ENCODE measurements at places on chromosomes 12 and 14.

DNA sequence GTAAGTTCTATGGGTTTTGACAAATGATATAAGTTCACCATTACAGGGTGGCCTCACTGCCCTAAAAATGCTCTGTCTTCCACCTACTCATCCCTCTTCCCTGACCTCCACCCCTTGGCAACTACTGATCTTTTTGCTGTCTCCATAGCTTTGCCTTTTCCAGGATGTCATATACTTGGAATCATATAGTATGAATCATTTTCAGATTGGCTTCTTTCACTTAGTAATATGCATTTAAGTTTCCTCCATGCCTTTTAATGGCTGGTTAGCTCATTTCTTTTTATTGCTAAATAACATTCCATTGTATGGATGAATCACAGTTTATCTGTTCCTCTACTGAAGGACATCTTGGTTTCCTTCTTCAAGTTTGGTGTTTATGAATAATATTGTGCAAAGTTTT is 14.0 kb upstream of the PEX5 start:
- DNase-seq = peak; percentile 69

DNA sequence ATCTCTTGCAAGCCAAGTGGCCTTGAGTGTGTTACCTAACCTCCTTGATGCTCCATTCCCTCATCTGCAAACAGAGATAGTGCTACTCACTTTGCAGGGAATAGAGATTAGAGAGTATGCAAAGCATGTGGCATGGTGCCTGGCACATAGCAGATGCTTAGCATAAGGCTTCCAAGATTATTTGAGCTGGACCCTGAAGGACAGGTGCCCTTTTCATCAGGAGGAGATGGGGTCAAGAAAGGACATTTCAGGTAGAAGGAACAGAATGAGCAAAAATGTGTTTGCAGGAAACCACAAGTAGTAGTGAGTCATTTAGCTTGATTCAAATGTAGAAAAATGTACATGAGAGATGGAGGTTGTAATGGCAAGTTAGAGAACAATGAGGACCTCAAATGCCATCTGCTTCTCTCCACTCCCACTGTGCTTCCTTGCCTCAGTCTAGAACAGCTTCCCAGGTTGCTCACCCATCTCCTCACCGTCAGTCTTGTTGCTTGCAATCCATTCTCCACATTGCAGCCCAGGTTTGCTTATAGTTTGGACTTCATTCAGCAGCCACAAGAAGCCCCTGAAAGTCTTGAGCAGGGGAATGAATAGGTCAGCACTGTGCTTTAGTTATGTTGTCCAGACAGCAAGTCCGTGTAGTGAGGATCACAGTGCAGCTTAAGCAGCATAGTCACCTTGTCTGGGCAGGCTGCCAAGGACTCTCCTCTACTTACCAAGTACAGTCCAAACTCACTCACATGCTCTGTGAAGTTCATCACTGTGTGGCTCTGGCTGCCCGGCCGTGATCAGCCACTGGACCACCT is 536.3 kb upstream of the CCDC196 start:
- no peak for DNase-seq

- no peak for DNase-seq
These were observed 151.1 kb downstream of the PPM1H start for GRCh38 chr12:62783881-62784280.

DNA sequence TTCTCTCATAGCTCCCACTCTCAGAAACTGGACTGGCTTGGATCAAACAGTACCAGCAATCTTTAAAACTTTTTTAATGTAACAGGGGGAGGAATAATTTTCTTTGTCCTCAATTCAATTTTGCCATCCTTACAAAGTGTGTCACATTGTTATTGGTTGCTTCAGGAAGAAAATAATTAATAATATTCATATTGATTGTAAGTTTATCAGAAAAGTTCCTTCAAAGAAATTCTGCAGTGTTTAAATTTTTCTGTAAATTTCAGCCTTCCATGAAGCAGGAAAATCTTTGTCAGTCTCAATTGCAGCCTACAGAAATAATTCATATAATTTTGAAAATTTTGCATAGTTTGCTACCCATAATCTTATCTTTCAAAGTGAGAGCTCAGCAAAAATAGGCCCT is 1119.1 kb upstream of the ATXN7L3B start:
- DNase-seq = no peak

GRCh38 chr12:103969391-103969790 is 3.7 kb downstream of the TDG start:
- peak; percentile 37 for DNase-seq

DNA sequence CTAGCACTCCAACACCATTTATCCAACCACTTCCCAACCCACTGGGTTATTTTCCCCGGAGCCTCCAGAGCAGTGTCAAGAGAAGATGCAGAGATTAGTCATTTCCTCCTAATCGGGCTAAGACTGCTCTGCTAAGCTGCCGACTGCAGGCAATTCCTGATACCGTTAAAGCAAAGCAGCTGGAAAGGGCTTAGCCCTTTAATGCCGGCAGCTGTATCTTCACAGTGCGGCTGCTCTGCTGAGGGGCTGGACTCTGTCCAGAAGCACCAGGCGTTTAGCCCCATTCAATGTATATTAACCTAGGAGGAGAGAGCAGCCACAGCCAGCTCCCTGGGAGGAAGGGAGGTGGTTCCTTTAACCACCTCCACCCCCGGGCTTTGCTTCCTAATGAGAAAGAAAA is 11.1 kb downstream of the AQP6 start:
- peak; percentile 81 for DNase-seq

DNA sequence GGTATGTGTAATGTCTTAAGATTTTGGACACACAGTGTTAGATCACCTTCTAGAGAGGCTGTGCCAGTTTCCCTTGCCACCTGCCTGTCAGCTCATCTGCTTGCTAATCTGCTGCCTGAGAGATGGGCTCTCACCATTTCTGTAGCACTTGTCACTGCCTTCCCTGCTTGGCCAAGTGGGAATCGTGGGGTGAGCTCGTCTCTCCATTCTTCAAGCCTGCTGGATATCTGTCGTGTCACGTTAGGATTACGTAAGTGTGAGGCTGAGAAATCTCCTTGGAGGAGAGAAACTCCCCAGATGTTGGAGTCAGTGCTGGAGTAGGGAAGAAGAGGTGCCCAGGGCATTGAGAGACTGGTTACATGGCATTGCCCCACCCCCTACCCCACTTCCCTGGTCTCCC is 8.6 kb upstream of the RPH3A start:
- DNase-seq = no peak

DNA sequence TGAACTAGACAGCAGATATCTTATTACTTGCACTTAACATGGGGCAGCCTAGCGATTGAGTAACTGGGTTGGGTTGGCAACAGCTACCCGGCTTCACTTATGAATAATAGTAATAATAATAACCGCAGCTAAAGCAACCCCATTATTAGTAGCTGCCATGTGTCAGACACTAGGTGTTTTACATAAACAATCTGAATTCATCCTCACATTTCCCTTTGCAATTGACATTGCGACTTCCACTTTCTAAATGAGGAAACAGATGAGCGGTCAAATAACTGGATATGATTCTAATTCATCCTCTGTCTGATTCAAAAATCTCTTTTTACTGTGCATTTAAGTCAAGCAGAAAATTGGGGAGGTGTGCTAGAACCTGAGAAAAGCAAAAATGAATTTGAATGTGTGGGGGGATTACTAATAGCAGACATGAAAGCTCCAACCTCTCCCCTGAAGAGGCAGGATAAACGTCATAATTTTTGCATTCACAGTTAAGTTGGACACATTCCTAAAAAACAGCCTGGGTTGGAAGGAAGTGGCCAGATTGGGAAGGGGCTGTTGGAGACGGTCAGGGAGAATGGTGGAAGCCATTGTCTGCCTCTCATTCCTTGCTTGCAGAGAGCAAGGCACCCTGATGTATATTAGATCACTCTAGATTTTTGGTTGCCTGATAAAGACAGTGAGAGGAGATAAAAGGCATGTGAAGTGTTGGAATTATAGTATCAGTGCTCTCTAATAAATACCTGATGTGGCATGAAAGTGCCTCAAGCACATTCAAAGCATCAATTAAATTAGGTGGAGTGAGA is 13.1 kb downstream of the EMP1 start:
- DNase-seq = no peak

- no peak for DNase-seq
These were observed 233.0 kb downstream of the SLC41A2 start for GRCh38 chr12:104724992-104725585.

- DNase-seq = no peak
These were observed 146.5 kb downstream of the CFAP54 start for GRCh38 chr12:96635844-96636243.

DNA sequence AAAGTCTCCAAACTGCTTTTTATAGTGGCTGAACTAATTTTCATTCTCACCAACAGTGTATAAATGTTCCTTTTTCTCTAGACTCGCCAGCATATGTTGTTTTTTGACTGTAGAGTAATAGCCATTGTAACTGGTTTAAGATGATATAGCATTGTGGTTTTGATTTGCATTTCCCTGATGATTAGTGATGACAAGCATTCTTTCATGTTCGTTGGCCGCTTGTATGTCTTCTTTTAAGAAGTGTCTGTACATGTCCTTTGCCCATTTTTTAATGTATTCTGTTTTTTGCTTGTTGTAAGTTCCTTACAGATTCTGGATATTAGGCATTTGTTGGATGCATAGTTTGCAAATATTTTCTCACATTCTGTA is 404.9 kb downstream of the FLRT2 start:
- no peak for DNase-seq

DNA sequence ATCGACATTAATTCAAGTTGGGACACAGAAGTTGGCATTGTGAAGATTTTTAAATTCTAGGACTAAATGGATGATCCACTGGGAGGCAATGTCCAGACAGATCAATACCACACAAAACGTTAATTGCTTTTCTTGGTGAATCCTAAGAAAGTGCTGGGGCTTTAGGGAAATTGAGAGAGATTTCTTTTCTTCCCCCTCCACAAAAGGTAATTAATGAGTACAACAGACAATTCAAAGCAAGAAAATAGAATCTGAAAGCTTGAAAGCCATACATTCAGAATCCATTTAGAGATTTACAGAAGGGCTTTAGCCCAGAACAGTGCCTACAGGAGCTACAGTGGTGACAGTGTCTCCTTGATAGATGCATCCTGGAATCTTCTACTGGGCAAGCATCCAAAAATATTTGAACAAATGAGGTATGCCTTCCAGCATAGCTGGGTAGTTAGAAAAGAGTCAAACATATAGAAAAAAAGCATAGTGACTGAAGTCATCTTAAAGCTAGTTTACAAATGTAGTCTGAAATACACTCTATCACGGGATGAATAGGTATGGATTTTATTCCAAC is 718.1 kb downstream of the DIO2 start:
- no peak for DNase-seq

GRCh38 chr12:67161322-67161918 is 107.7 kb upstream of the CAND1 start:
- DNase-seq = no peak

DNA sequence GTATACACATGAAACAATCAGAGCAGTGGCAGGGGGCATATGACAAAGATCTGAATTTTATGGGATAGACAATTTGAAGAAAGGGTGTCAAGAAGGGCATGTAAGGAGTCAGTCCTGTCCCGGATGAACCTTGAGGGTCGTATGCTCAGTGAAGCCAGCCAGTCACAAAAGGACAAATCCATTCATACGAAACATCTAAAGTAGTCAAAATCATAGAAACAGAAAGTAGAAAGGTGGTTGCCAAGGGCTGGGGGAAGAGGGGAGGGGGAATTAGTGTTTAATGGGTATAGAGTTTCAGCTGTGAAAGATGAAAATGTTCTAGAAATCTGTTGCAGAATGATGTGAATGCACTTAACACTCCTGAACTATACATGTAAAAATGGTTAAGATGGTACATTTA is 157.5 kb downstream of the TGFB3 start:
- no peak for DNase-seq

DNA sequence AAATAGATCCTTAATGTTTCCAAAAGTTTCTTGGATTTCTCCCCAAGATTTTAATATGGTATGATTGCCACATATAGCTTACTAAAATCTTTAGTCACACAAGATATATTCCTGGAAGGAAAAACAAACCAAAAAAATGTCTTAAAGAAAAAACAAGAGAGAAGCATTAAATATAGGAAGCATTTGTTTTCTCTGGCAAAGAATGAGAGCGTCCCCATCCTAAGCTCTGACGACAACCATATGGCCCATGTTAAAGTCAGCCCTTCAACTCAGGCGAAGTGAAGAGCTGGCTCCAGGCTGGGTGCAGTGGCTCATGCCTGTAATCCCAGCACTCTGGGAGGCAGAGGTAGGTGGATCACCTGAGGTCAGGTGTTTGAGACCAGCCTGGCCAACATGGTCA is 35.6 kb downstream of the GCH1 start:
- no peak for DNase-seq

- no peak for DNase-seq
These were observed 2.3 kb downstream of the TCP11L2 start for GRCh38 chr12:106304797-106305196.

GRCh38 chr12:131163189-131163738 is 209.6 kb downstream of the ADGRD1 start:
- no peak for DNase-seq
